ENCODE measurements at places on chromosomes 12 and 14. TPM values are rescaled to one million over a fixed set of nuclear protein-coding genes. Genes with fewer than 3 reads are reported as not detected.

Gene KERA
- not detected for total RNA-seq

Gene PCED1B
- 1.1 TPM for total RNA-seq

Gene IQSEC3
- under 0.01 TPM for total RNA-seq

Gene KMT2D
- 21.1 TPM for total RNA-seq

Gene CLEC1A
- total RNA-seq = 24.4 TPM

Gene VWF
- 531 TPM for total RNA-seq

Gene SELPLG
- not detected for total RNA-seq

Gene CLEC6A
- total RNA-seq = not detected

Gene RNASE3
- not detected for total RNA-seq

Gene ADSS1
- total RNA-seq = 3.9 TPM

Gene RFLNA
- 14.6 TPM for total RNA-seq

Gene FOXG1
- not detected for total RNA-seq

Gene JPH4
- total RNA-seq = not detected

Gene MYL2
- total RNA-seq = not detected

Gene FUT8
- 36.7 TPM for total RNA-seq

Gene OR6C6
- total RNA-seq = not detected

Gene BCL11B
- total RNA-seq = under 0.01 TPM

Gene BLOC1S1
- total RNA-seq = 93.6 TPM

Gene TMEM63C
- total RNA-seq = 0.32 TPM

Gene GLT1D1
- not detected for total RNA-seq

Gene AKAP3
- total RNA-seq = 0.97 TPM

Gene ENDOU
- not detected for total RNA-seq

Gene SLC24A4
- total RNA-seq = not detected

Gene KNTC1
- 28.9 TPM for total RNA-seq

Gene USP44
- 3.0 TPM for total RNA-seq

Gene NOVA1
- 2.0 TPM for total RNA-seq

Gene RTN1
- 0.61 TPM for total RNA-seq

Gene CAPZA3
- total RNA-seq = not detected

Gene KLRC1
- not detected for total RNA-seq

Gene GPR84
- total RNA-seq = not detected

Gene SERPINA1
- not detected for total RNA-seq

Gene AEBP2
- 30.7 TPM for total RNA-seq

Gene UTP20
- total RNA-seq = 18.5 TPM

Gene KLRC2
- total RNA-seq = not detected

Gene MGAT4C
- 0.32 TPM for total RNA-seq

Gene A2M
- total RNA-seq = 3.5 TPM

Gene ASCL1
- not detected for total RNA-seq

Gene HOXC13
- total RNA-seq = not detected

Gene MGST1
- 26.6 TPM for total RNA-seq

Gene AQP6
- total RNA-seq = under 0.01 TPM

Gene MMP14
- 251 TPM for total RNA-seq

Gene CD27
- not detected for total RNA-seq

All from epithelial cell of umbilical artery (primary cell).